ENCODE measurements at places on chromosomes 5 and 9. TPM values are rescaled to one million over a fixed set of nuclear protein-coding genes. Genes with fewer than 3 reads are reported as not detected.

PPIC gene
- total RNA-seq, result 40.3 TPM

TMEFF1 gene
- 0.40 TPM for total RNA-seq

FOXD4L4 gene
- 0.88 TPM for total RNA-seq

PCDHGA7 gene
- 1.3 TPM for total RNA-seq

IFNB1 gene
- total RNA-seq, result not detected

FBP1 gene
- 376 TPM for total RNA-seq

CNTFR gene
- 11.0 TPM for total RNA-seq

IQGAP2 gene
- total RNA-seq, result 58.6 TPM

OTP gene
- not detected for total RNA-seq

NR4A3 gene
- total RNA-seq, result 1.0 TPM

CD14 gene
- 16.0 TPM for total RNA-seq

C9 gene
- not detected for total RNA-seq

SHOC1 gene
- total RNA-seq, result not detected

INSYN2B gene
- total RNA-seq, result not detected

PCDHGB1 gene
- total RNA-seq, result 0.53 TPM

NKD2 gene
- total RNA-seq, result 3.7 TPM

SH3TC2 gene
- total RNA-seq, result 0.70 TPM

PDLIM4 gene
- 27.2 TPM for total RNA-seq

TOR4A gene
- 39.9 TPM for total RNA-seq

SH2D3C gene
- total RNA-seq, result 1.4 TPM

NR6A1 gene
- 36.1 TPM for total RNA-seq

SPINK14 gene
- not detected for total RNA-seq

MBLAC2 gene
- total RNA-seq, result 8.1 TPM

PCDHB9 gene
- total RNA-seq, result 1.7 TPM

SLC25A2 gene
- 1.8 TPM for total RNA-seq

TICAM2 gene
- not detected for total RNA-seq

TAF11L10 gene
- total RNA-seq, result not detected

PRLR gene
- 69.5 TPM for total RNA-seq

PCDHB2 gene
- total RNA-seq, result 0.47 TPM

C9orf153 gene
- total RNA-seq, result not detected

UQCRQ gene
- total RNA-seq, result 366 TPM

PCDHA12 gene
- 0.27 TPM for total RNA-seq

GBGT1 gene
- 13.6 TPM for total RNA-seq

NHP2 gene
- 57.3 TPM for total RNA-seq

SPATA31C1 gene
- not detected for total RNA-seq

F2RL2 gene
- total RNA-seq, result 1.0 TPM

HRH2 gene
- 0.83 TPM for total RNA-seq

HTR4 gene
- total RNA-seq, result 21.5 TPM

KIF3A gene
- 4.2 TPM for total RNA-seq
